H1 (cell line): ENCODE measurements at places on chromosomes 3 and 15. TPM values are rescaled to one million over a fixed set of nuclear protein-coding genes. Genes with fewer than 3 reads are reported as not detected.

DNA sequence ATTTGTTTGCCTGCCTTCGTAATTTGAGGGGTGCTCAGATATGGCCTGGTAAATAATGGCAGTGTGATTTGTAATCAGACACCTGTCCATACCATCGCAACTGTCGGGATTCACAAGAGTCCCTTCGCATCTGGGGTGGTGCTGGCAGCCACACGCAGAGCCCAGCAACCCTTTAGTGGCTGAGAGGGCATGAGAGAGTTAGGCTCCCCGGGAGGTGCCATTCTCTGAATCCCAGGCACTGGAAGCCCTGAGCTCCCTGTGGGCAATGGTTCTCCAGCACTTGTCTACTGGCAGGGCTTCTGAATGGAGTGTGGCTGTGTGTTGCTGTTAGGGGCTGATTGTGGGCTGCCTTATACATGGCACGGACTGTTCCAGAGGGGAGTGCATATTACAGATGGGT, 230.1 kb downstream of the EBLN2 start:
- H3K36me3 ChIP-seq: no peaks in the 10 kb centered on the region
- H3K27me3 ChIP-seq: no peaks in the 10 kb centered on the region
- no peak overlapping the region for H3K4me3 ChIP-seq
- no peak for DNase-seq
- no peak overlapping the region for H3K27ac ChIP-seq
- no peaks in the 10 kb centered on the region for H3K4me1 ChIP-seq

- H3K4me1 ChIP-seq: peaks cover 3% of the 10 kb centered on the region
- DNase-seq: no peak
- no peak overlapping the region for H3K27ac ChIP-seq
- no peaks in the 10 kb centered on the region for H3K36me3 ChIP-seq
Measured at GRCh38 chr15:92205255-92205739, 188.4 kb upstream of the ST8SIA2 start.

GRCh38 chr3:63355809-63356208, 77.7 kb downstream of the SYNPR start:
- no peak for DNase-seq
- no peak overlapping the region for H3K27ac ChIP-seq
- H3K4me3 ChIP-seq: no peak overlapping the region
- H3K4me1 ChIP-seq: no peaks in the 10 kb centered on the region
- no peaks in the 10 kb centered on the region for H3K27me3 ChIP-seq

Gene WDR93
- 0.03 and 0.08 TPM in 2 replicates for polyA plus RNA-seq

Gene LRRC2
- polyA plus RNA-seq: 1.2 and 1.4 TPM in 2 replicates

- DNase-seq: no peak
- no peaks in the 10 kb centered on the region for H3K36me3 ChIP-seq
- no peaks in the 10 kb centered on the region; the same call in 1 of the 2 replicates for H3K27me3 ChIP-seq
- peaks cover 25% of the 10 kb centered on the region for H3K4me1 ChIP-seq
- H3K27ac ChIP-seq: no peak overlapping the region
- no peak overlapping the region; the same call in 1 of the 2 replicates for H3K4me3 ChIP-seq
Measured at GRCh38 chr15:63340353-63340752, 41.3 kb downstream of the CA12 start.

DNA sequence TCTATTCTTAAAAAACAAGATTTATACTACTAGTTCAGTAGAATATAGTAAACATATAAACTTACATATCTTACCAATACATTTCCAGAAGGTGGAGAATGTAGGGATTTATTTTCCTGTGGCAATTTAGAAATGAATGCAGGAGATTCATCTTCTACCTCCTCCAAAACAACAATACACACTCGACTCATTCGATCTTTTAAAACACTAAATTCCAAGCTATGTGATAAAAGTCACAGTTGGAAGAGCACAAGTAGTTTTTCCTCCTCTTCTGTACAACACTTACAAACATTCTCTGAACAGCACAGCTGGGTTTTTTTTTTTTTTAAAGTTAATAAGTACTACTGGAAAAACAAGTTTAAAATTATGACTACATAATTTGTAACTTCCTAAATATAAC, 1.4 kb downstream of the ANKRD28 start:
- H3K36me3 ChIP-seq: no peaks in the 10 kb centered on the region
- H3K4me1 ChIP-seq: no peaks in the 10 kb centered on the region
- no peak for DNase-seq
- H3K27me3 ChIP-seq: no peaks in the 10 kb centered on the region
- no peak overlapping the region for H3K27ac ChIP-seq

GRCh38 chr15:75776065-75776423, 63.4 kb upstream of the CSPG4 start:
- DNase-seq: no peak
- H3K27ac ChIP-seq: no peak overlapping the region
- no peaks in the 10 kb centered on the region for H3K27me3 ChIP-seq
- H3K4me3 ChIP-seq: no peak overlapping the region
- H3K4me1 ChIP-seq: no peaks in the 10 kb centered on the region
- no peaks in the 10 kb centered on the region for H3K36me3 ChIP-seq

DNA sequence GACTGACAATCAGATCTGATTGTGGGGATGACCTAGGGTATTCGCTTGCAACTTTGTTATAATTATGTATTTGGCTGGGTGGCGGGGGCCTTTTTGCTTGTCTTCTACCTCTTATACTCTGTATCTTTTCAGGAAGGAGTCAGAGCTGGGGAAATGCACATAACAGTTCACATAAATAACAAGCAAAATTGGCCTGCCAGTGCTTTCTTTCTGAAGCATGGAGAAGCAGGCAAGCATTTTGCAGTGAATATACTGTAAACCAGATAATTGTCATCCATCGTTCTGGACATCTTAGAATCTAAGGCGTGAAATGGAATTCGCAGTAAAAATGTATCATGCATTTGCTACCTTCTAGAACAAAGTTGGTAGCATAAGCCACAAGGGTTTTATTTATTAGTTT, 227.6 kb downstream of the CLSTN2 start:
- H3K36me3 ChIP-seq: no peaks in the 10 kb centered on the region
- H3K4me1 ChIP-seq: no peaks in the 10 kb centered on the region
- H3K27me3 ChIP-seq: no peaks in the 10 kb centered on the region
- no peak for DNase-seq
- no peak overlapping the region for H3K4me3 ChIP-seq

Gene PRSS50
- polyA plus RNA-seq: 0.71 and 1.1 TPM in 2 replicates

DNA sequence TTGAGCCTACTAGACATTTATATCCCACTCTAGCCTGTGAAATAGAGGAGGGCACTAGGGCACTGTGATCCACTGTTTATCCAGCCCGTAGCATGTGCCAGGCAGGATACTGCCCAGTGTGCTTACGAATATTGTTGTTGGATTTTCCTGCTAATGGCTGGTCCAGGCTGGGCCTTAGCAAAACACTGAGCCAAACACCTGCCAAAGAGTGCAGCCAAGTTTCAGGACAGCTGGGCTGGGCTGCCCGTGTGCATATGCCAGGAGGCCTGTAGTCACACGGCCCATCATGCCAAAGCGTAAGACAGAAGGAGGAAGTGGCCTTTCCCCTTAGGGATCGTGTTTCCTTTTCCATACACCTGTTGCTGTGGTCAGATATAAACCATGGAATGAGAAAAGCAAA, 54.5 kb upstream of the ABHD10 start:
- no peak overlapping the region for H3K4me3 ChIP-seq
- H3K36me3 ChIP-seq: 0 out of 2 replicates have a peak, but pooled peaks cover under 1% of the 10 kb centered on the region
- no peaks in the 10 kb centered on the region for H3K4me1 ChIP-seq
- no peak for DNase-seq
- H3K27ac ChIP-seq: no peak overlapping the region
- peaks cover 21% of the 10 kb centered on the region for H3K27me3 ChIP-seq

DNA sequence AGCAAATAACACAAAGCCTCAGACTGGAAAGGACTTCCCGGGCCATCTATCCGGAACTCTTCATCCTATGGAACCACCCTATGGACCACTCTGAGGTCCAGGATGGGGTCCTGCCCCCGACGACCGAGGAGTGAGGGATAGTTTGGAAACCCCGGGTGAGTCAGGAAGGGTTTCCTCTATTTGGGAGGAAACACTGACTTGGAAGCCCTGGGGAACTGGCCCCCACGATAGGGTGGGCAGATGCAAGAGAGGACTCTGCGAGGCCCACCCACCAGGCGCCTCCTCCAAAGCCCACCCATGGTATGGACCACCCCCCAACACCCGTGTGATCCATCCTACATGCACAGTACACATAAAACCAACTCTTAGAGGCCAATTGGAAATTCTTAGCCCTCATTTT, 69.4 kb downstream of the CPN2 start:
- H3K36me3 ChIP-seq: no peaks in the 10 kb centered on the region
- no peak overlapping the region for H3K27ac ChIP-seq
- DNase-seq: no peak
- H3K4me3 ChIP-seq: no peak overlapping the region
- peaks cover 14% of the 10 kb centered on the region for H3K4me1 ChIP-seq

Gene MKRN3
- polyA plus RNA-seq: not detected in 2 replicates

DNA sequence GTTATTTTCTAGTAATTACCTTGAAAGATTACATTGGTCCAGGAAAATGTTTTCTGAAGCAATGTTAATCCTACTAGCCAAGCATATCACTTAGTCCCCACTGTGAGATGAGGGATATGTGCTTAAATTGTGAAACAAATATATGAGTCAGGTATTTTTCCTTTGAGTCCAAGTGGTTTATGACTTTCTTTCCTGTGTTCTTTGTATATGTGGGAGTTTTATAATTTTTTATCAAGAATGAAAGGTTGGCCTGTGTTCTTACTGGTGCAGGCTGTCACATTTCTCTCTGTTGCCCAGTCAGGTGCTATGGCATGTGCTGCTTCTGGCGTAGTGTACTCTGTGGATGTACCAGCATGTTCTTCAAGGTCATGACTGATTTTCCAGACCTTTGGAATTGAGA, 147.4 kb downstream of the CMSS1 start:
- no peaks in the 10 kb centered on the region for H3K36me3 ChIP-seq
- H3K27ac ChIP-seq: no peak overlapping the region
- no peaks in the 10 kb centered on the region for H3K4me1 ChIP-seq
- DNase-seq: no peak
- H3K27me3 ChIP-seq: no peaks in the 10 kb centered on the region
- no peak overlapping the region for H3K4me3 ChIP-seq

DNA sequence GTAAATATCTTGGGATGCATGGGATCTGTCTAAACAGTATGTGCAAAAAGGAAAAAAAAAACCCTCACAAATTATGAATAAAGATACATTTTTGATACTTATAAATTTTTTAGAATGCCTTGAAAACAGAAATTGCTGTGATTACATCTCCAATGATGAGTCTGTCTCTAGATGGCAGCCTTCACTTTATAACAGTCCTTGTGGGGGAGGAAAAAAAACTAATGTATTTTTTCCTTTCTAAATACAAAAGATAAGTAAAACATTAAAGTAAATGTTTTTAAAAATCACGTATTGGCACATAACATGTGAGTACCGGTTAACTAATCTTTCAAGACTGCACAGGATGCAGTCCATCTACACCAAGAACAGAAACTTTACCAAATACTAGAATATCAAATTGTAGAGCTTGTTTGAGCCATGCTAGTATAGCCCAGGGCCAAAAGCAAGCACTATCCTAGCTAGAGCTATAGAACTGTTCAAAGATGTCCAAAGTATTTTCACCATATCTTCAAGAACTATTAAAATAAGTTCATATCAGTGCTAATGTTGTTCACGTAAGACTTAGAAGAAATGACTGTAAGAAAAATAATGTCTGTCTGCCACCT, 206.4 kb downstream of the STAG1 start:
- H3K36me3 ChIP-seq: no peaks in the 10 kb centered on the region
- no peaks in the 10 kb centered on the region for H3K27me3 ChIP-seq
- no peak for DNase-seq
- H3K4me1 ChIP-seq: no peaks in the 10 kb centered on the region
- H3K27ac ChIP-seq: no peak overlapping the region

- H3K4me3 ChIP-seq: no peak overlapping the region
- H3K4me1 ChIP-seq: peaks cover 7% of the 10 kb centered on the region
- no peaks in the 10 kb centered on the region for H3K27me3 ChIP-seq
- H3K27ac ChIP-seq: no peak overlapping the region
- no peak for DNase-seq
- no peaks in the 10 kb centered on the region for H3K36me3 ChIP-seq
Measured at GRCh38 chr3:159727506-159727905, 261.1 kb upstream of the IL12A start.

- no peak overlapping the region for H3K27ac ChIP-seq
- no peaks in the 10 kb centered on the region for H3K36me3 ChIP-seq
- H3K4me1 ChIP-seq: no peaks in the 10 kb centered on the region
- no peak for DNase-seq
- no peak overlapping the region for H3K4me3 ChIP-seq
Measured at GRCh38 chr15:23695282-23695681, 8.2 kb upstream of the NDN start.

DNA sequence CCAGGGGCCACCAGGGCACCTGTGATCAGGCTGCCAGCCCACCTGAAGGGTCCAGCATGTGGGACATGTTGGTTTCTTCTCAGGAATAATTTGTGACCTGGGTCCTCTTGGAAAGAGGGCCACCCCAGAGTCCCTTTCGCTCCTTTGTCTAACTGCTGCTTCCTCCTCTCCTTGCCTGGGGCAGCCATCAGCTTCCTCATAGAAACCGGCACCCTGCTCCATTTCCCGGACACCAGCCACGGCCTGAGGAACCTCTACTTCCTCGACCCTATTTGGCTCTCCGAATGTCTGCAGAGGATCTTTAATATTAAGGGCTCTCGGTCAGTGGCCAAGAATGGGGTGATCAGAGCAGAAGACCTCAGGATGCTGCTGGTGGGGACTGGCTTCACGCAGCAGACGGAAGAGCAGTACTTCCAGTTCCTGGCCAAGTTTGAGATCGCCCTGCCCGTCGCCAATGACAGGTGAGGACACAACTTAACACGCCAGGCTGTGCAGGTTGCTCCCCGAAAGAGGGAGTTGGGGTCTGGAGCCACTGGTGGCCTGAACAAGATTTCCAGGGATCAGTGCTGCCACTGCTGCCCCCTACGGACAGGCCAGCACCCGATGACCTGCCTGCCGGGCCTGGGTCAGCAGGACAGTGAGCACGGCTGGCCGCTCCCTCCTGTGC, 109.7 kb downstream of the LRRK1 start:
- no peaks in the 10 kb centered on the region for H3K4me1 ChIP-seq
- H3K27ac ChIP-seq: no peak overlapping the region
- H3K27me3 ChIP-seq: no peaks in the 10 kb centered on the region
- no peak for DNase-seq
- no peak overlapping the region for H3K4me3 ChIP-seq

GRCh38 chr3:58049143-58049785, 41.0 kb downstream of the FLNB start:
- H3K27me3 ChIP-seq: no peaks in the 10 kb centered on the region
- no peak overlapping the region for H3K4me3 ChIP-seq
- DNase-seq: peak; percentile 82
- H3K27ac ChIP-seq: peak overlapping the region; percentile 81
- H3K36me3 ChIP-seq: no peaks in the 10 kb centered on the region

Gene ALDH1A3
- polyA plus RNA-seq: 2.2 and 2.5 TPM in 2 replicates

Gene LRRN1
- polyA plus RNA-seq: 128 and 159 TPM in 2 replicates

Gene CASR
- polyA plus RNA-seq: 0.28 and 0.36 TPM in 2 replicates

Gene MCTP2
- polyA plus RNA-seq: 2.9 and 4.5 TPM in 2 replicates

Gene CCK
- polyA plus RNA-seq: 2.8 and 3.5 TPM in 2 replicates

- no peaks in the 10 kb centered on the region for H3K4me1 ChIP-seq
- H3K36me3 ChIP-seq: no peaks in the 10 kb centered on the region
- no peaks in the 10 kb centered on the region for H3K27me3 ChIP-seq
- H3K4me3 ChIP-seq: no peak overlapping the region
- H3K27ac ChIP-seq: no peak overlapping the region
Measured at GRCh38 chr15:90677807-90678790, 39.0 kb upstream of the BLM start.
